Right ventricle myocardium inferior (tissue), 1 donor: ENCODE measurements at places on chromosomes 1 and 21.
A peak's percentile ranks its signal among the peaks of the same experiment; 100 is the strongest.

GRCh38 chr1:2108213-2108876 lies 58.1 kb downstream of the PRKCZ start:
- peak; percentile 60 for DNase-seq

DNA sequence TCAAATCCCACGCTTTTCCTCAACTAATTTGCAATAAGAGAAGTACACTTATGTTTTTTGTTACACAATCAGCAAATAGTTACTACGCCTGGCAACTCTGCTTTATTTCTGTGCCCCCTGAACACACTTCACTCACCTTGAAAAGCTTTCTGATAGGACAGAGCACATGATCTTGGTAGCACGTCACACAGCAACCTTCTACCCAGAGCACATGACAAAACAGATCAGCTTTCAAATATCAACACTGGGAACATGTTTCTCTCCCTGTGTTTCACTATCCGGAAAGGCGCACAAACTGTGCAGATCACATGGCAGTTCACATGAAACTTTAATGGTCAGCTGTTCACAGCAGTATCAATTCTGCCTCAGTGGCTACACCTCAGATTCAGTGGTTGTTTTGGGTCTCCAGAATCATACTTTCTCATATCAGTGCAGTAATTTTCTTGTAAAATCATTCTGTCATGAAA lies 2.2 kb downstream of the SLC19A2 start:
- DNase-seq = no peak

GRCh38 chr1:64392109-64392508 lies 77.8 kb upstream of the CACHD1 start:
- DNase-seq = no peak

GRCh38 chr1:178091986-178092745 lies 1.7 kb upstream of the RASAL2 start:
- no peak for DNase-seq

GRCh38 chr21:18218331-18218730 lies 26.3 kb upstream of the CHODL start:
- DNase-seq = no peak
